ENCODE measurements at places on chromosomes 16 and 17. TPM values are rescaled to one million over a fixed set of nuclear protein-coding genes. Genes with fewer than 3 reads are reported as not detected.

- DNase-seq: no peak
These were observed 57.8 kb upstream of the CACNG5 start for GRCh38 chr17:66776999-66777688.

DNA sequence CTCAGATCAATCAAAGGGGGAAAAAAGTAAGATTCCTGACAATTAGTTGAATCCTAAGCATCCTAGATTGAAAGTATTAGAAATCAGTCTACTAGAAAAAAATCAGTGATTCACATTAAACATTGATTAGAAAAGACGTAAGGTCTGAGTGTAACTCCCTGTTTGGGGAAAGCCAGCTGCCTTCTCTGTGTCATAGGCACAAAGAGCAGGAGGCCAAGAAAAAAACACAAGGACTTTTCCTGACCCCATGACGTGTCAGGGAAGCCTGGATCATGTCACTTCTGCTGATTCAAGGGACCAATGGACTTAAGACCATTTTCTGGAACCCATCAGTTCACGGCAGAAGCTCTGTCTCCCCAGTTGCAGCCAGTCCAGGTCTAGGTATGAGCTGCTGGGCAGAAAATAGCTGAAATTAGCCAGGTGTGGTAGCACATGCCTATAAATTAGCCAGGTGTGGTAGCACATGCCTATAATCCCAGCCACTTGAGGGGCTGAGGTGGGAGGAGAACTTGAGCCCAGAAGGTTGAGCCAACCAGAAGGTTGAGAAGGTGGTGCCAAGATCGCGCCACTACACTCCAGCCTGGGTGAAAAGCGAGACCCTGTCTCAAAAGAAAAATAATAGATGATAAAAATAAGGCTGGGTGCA is 35.9 kb downstream of the RANBP10 start:
- DNase-seq: no peak

- peak; percentile 28 for DNase-seq
These were observed 40.1 kb upstream of the RBBP6 start for GRCh38 chr16:24499193-24499814.

- peak; percentile 91 for DNase-seq
These were observed 313 bp downstream of the UBTF start for GRCh38 chr17:44219108-44219615.

GRCh38 chr17:4162321-4162720 is 19.3 kb downstream of the CYB5D2 start:
- DNase-seq: no peak

GRCh38 chr16:81607805-81608522 is 163.4 kb downstream of the CMIP start:
- DNase-seq: no peak

DNA sequence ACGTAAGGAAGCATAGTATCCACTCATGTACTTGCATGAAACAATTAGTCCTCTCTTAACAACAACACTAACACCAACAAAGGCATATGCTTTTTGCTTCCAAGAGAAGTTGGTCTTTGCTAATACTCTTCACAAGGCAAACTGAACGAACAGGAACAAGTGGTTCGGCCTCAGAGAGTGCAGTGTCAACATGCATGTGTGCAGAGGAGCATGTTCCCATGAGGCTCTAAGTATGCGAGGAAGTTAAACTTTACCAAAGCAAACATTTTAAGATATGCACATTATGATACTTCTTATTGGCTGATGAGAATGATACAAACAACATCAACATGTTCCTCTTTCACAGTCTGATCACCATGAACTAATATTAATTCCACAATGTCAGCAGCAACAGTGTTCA is 285.3 kb upstream of the IRX5 start:
- DNase-seq: peak; percentile 62

DNA sequence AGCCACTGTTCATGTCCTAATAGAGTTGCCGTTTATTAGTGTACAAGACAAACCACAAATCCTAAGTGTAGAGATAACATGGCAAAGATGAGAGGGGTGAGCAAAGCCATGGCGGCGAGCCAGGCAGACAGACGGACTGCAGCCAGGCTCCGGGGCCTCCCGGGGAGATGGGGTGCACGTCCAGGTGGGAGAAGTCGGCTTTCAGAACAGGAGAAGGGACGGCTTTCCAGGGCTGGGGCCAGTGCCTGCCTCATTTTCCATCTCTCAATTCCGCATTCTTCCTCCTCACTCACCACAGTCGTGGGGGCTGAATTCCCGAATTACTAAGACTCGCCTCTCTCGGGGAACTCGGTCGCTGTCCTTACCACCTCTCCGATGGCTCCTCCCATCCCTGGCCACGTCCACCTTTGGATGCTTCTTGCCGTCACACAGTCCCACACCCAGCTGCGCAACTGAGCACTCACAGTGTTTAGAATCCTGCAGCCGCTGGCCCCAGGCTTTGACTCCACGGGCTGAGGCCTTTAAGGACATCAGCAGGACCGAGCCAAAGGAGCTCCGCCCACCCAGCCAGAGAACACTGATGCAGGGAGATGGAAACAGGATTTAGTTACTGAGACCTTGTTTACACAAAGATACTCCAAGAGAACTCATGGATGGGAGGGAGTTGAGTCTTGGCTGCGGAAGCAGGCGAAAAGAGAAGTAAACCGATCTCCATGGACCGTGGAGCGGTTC is 59.7 kb downstream of the RNF112 start:
- DNase-seq: peak; percentile 35

DNA sequence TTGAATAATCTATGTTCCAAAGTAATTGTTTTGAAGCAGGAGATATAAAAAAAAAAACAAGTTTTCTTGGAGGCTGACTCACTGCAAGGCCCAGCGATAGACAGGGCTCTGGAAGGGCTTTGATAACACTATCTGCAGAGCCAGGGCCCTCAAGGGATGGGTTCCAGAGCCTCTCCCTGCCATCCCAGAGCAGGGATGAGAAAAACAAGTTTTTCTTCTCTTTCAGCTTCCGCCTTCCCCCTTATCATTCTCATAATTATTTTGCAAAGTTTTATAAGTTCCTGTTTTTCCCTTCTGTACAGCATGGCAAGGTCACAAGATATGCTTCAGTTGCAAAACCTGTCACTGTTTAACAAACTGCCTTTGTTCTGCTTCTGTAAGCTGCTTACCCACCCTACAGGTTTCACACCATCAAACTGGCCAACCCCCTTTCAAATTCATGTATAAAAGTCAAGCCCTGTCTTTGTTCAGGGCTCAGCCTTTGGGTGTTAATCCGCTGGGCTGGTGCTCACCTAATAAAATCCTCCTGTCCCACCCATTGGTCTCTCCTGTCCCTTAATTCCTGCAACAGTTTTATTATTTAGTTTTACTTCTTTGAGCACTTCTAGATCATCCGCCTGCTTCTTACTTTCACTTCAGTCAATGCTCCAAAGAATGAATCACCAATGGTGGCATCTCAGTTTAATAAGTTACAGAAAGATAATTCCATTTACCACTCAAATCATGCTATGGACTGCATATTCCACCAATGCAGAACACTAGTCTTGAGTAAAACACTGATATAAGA is 5.6 kb upstream of the THUMPD1 start:
- DNase-seq: no peak

DNA sequence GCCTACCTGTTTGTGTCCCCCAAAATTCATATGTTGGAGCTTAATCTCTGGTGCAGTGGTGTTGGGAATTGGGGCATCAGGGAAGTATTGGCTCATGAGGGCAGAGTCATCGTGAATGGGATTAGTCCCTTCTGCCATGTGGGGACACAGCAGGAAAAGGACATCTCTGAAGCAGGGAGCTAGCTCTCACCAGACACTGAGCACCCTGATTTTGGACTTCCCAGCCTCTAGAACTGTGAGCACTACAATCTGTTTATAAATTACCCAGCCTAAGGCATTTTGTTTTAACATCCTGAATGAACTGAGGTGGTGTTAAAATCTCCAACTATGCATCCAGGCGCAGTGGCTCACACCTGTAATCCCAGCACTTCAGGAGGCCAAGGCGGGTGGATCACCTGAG is 206.0 kb downstream of the SEC14L1 start:
- DNase-seq: no peak

GRCh38 chr16:21302898-21303528 is 24.9 kb upstream of the CRYM start:
- DNase-seq: no peak

DNA sequence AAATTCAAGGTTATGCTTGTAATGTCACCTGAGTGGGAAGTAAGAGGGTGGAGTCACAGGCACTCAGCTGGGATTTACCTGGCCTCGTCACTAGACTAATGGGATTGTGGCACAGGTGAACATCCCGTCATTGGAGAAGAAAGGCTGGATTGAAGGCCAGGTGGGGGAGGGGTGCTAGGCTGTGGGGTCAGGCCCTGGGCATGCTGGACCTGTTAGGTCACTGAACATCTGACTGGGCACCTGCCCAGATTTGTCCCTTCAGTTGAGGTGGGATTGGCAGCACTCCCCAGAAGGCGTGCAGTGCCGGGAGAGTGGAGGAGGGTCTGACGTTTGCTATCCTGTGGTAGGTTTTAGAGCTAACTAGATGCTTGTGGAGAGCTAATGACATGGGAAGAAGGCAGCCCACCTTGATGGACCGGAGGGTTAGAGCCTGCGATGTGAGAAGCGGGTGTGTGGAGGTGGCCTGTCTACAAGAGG is 161.5 kb upstream of the ZNF267 start:
- peak; percentile 36 for DNase-seq

DNA sequence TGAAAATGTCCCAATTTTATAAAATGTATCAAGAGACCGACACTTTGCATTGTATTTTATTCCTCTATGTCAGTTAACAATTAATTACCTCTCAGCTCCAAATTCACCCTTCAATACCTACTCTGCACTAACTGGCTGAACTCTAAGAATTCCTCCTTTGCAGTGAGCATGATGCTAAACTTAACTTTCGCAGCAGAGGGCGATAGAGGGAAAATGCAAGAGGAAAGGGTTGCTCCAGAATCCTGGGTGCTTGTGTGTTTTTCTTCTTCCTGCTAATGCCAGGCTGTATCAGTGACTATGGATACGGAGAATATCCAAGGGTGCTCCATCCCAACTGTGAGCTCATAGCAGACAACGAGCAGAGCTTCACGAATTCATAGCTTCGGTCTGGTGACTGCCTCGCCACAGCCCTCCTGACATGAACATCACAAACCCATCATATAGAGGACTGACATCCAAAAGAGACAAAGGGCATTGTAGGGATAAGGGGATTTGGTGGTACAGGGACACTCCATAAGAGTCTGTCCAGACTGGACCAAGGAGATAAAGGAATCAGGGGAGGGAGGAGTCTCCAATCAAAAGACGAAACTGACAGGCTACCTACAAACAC is 172.9 kb downstream of the STX8 start:
- DNase-seq: peak; percentile 35

- peak; percentile 96 for DNase-seq
These were observed 9.2 kb downstream of the OR2C1 start for GRCh38 chr16:3364774-3365427.

GRCh38 chr17:76142585-76143041 is 1.6 kb upstream of the FOXJ1 start:
- DNase-seq: no peak

DNA sequence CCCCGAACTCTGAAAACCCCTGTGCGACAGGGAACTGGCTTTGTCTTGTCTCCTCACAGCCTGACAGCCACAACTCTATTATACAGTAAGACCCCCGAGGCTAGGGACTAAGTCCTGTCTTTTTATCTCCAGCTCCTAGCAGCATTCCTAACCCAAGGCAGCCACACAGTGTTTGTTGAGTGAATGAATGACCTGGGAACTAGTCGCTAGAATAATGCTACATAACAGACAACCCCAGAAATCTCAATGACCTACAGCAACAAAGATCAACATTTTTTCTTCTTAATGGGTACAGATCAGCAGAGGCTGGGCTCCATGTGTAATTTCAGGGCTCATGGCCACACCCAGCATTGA is 71.4 kb upstream of the TNRC6C start:
- no peak for DNase-seq

DNA sequence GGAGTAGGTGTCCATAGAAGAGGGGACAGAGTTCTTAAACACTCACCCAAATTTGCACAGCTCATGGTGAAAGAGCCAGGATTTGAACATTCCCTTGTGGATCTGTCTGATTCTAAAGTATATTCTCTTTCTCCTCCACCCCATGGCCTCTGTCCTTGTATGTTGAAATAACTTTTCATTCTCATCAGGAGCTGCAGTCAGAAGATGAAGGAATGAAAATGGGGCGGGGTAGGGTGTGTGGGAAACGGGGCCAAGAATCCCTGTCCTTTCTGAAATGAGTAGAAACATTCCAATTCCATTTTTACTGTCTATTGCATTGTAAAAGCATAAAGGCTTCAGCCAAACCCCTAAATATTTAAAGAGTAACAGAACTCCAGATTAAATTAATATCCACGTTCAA is 42.8 kb downstream of the NOG start:
- DNase-seq: no peak

GRCh38 chr16:68265078-68265920 is 973 bp downstream of the SLC7A6 start:
- peak; percentile 70 for DNase-seq

DNA sequence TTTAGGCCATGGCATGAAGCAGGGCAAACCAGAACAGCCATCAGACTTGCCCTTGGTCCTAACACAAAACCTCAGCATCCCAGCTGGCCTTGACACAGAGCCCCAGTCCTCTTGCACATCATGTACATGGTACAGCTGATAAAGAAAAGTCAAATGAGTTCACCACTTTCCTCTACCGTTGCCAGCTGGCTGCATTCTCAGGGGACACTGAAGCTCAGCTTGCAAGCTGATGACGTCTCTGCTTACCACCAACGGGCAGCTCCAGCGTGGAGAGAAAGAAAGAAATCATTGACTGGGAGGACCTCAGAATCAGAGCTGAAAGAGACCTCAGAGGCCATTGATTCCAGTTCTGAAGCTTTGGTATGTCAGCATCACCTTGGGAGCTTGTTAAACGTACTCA is 80.7 kb upstream of the CES5A start:
- no peak for DNase-seq

DNA sequence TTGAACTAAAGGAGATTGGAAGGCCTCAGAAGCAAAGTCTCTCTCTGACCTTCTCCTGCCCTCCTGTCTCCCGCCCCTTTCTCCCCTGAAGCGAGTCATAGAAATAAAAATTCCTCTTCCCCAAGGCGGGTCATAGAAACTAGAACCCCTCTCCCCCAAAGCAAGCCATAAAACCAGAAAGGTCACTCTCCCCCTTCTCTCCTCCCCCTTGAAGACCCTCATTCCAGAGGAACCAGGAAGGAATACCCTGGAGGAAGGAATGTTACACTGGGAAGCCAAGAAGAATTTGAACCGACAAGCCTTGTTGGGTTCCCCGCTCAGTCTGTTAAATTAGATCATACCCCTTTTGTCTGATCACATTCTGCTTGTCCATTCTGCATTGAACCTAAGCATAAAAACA is 2.7 kb upstream of the GJC1 start:
- no peak for DNase-seq

GRCh38 chr17:44360826-44361225 is 2.8 kb downstream of the FAM171A2 start:
- no peak for DNase-seq

- DNase-seq: no peak
These were observed 10.5 kb downstream of the PDZD9 start for GRCh38 chr16:21990381-21990944.

- peak; percentile 20 for DNase-seq
These were observed 2.7 kb downstream of the MAPT start for GRCh38 chr17:45896803-45897693.

Gene DNAH2
- not detected for total RNA-seq

Gene P3H4
- 11.4 TPM for total RNA-seq

Gene TBC1D3
- total RNA-seq: not detected

Gene MT4
- not detected for total RNA-seq

Gene ITGB4
- 132 TPM for total RNA-seq

Gene BRIP1
- 0.89 TPM for total RNA-seq

Gene TVP23A
- not detected for total RNA-seq

Gene TEX19
- total RNA-seq: not detected

Gene NOG
- not detected for total RNA-seq

Gene C1QTNF1
- 17.0 TPM for total RNA-seq

Gene ATAD5
- total RNA-seq: 0.58 TPM

All from stomach (tissue), 19 donors.